ENCODE measurements at places on chromosomes 5 and 9.

- no peak for DNase-seq
These were observed 167.0 kb downstream of the RGS3 start for GRCh38 chr9:113630386-113631136.

DNA sequence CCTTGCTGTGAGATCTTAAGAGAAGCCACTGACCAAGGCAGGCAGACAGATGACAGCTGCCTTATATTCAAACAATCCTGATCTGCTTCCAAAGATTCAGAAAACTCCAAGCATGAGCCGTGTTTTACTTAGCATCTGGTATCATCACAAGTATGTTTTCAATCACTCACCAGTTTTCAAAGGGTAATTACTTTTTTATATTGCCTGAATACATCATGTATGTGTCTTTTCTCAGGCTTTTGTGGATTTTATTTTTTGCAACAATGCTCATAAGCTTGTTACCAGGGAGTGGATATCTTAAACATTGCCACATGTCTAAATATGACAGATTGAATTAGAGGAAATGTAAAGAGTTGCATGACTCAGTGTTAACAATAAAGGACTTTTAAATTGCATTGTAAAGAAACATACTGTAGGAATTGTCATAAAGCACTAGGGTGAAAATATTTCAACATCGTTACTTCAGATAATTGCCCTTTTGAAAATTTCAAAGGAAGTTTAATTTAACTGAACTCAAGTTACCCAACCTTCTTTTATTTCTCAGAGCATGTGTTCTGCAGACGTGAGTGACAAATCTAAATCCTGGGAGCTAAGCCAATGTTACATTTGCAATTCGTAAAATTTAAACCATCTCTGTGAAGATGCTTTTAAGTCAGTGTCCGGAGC is 326.1 kb downstream of the PLK2 start:
- no peak for DNase-seq

GRCh38 chr5:106877881-106878280 is 792.9 kb downstream of the EFNA5 start:
- DNase-seq, result no peak

DNA sequence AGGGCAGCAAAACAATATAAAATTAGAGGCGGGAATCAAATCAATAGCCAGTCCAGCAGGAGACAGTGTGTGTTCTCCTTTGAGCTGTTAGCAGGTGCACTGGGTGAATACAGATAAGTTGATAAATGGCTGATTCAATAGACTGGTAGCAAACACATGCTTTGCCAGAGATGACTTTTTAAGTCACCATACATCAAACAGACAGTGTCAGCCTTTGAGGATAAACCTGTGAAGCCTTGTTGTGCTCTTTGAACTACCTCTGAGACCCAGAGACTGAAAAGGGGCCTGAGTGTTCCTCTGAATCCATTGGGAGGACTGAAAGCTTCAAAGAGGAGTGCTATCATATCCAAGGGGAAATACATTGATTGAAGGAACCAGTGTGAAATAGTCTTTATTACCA is 301.9 kb downstream of the RASEF start:
- DNase-seq, result no peak

- no peak for DNase-seq
These were observed 381.6 kb downstream of the EFNA5 start for GRCh38 chr5:107289030-107289714.

DNA sequence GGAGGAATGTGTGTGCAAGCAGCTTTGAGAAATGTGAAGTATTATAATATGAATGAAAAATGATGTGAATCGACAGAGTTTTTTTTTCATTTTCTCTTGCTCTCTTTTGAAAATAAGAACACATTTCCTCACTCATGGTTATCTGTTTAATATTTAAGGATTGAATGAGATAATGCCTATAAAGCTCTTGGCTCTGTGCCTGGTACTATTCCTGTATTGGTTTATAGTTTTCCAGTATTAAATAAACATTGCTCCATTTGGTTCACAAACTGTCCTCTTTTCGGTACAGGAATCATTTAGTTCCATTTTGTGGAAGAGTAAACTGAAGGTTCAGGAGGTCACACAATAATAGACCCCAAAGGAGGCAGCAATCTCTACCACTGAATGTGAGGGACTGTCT is 1185.5 kb upstream of the WWC1 start:
- DNase-seq, result no peak

DNA sequence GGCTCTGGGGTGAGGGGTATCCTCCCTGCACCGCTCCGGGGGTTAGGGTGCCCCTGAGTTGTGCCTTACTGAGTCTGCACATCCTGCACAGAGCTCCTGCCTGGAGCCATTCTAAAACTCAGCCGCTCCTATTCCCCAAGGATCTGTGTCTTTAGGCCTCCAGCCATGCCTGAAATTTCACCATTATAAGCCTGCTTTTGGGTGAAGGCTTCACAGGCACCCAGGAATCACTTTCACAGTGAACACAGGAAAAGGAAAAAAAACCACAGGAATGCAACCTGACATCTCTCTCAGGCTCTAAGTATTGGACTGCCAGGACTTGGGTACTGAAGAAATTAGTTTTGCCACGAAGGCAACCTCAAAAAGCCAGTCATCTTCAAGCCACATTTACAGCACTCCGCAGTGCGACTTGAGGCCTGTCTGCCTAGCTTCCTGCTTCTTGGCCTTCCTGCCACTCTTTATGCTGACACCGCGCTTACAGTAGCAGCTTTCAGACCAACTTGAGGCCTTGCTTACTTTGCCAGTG is 30.9 kb downstream of the GALNT10 start:
- peak; percentile 65 for DNase-seq
